Activated T-cell treated with anti-CD3 and anti-CD28 coated beads, Interleukin-2, amount 50 U/mL, for 48 hours (primary cell): ENCODE measurements at places on chromosomes 2 and 18.

DNA sequence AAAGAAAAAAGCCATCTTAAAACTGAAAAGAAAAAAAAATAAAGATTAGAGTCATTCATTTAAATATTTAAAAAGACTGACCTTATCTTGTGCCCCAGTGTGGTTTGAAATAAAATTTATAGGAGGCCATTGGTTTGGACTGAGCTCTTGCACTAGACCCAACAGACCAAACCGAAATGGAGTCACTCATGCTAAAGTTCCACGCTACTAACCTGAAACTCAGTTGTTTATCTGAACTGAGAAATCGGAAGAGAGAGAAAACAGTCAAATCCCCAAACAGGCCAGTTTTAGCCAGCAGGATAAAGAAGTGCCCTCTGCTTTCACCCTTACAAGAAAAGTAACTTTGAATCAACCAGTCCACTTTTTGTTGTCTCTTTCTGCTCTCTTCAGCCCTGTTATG, 18.2 kb downstream of the RBM43 start:
- DNase-seq, result no peak

- DNase-seq, result no peak
These were observed 83.8 kb downstream of the LRATD1 start for GRCh38 chr2:14716319-14716718.

DNA sequence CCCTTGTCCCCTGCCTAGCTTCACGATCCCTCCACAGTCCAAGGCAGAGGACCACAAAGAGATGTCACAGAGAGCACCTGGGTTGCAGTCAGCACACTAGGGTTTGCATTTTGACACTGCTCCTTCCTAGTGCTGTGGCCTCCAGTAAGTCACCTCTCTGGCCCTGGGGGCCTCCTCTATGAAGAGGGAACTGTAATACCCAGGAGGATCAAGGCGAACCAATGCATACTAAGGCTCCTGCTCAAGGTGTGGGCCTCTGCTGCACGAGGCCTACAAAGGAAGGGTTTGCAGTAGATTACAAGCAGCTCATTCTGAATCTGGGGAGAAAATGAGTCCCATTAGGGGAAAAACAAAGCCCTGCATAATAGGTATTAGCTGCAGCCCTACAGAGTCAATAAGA, 72.3 kb upstream of the FZD7 start:
- no peak for DNase-seq

GRCh38 chr2:43461453-43462073, 134.3 kb downstream of the THADA start:
- DNase-seq, result no peak

- no peak for DNase-seq
These were observed 16.2 kb downstream of the SETBP1 start for GRCh38 chr18:44696892-44697291.

DNA sequence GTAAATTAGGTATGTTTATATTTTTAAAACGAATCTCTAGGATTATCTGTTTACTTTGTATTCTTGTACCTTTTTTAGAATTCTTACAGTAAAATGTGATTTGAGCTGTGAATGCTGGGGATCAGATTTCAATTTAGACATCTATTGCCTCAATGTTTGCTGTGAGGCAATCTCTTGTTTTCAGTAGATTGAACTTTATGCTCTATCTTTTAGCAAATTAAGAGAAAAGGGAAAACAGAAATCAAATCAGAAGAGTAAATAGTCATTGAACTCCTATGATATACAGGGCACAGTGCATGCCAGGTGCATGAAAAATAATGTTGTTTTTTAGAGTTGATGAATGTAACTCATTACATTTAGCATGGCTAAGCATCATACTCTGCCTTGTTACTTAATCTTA, 39.5 kb downstream of the ZC3H6 start:
- DNase-seq, result no peak

GRCh38 chr2:123840574-123840973, 184.5 kb upstream of the CNTNAP5 start:
- DNase-seq, result no peak

DNA sequence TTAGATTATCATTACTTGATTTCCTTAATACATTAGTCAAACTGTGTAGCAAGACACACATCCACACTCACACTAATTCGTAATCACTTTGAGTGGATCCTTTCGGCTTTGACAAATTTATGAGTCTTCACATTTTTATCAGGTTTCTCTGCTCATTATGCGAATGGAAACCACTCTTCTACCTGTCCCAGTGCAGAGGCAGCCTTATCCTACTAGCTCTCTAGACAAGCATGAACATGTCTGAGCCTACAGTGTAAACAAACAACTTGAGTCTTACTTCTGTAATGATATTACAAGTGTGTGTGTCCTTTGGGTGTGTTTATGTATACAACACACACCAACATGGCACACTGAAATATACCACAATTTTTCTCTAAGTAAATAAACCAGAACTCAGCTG, 361.9 kb upstream of the CHST9 start:
- no peak for DNase-seq

- no peak for DNase-seq
These were observed 2.7 kb downstream of the ST8SIA5 start for GRCh38 chr18:46754188-46754587.

- peak; percentile 54 for DNase-seq
These were observed 3.6 kb downstream of the ZAP70 start for GRCh38 chr2:97716695-97717612.

DNA sequence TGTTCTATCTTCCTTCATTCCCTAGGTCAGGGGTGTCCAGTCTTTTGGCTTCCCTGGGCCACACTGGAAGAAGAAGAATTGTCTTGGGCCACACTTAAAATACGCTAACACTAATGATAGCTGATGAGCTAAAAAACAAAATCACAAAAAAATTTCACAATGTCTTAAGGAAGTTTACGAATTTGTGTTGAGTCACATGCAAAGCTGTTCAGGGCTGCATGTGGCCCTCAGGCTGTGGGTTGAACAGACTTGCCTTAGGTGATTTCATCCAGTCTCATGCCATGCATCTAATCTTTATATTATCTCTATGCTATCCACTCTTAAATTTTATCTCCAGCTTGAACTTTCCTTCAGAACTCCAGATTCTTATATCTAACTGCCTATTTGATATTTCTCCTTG, 80.1 kb downstream of the CCDC85A start:
- no peak for DNase-seq

GRCh38 chr2:175309799-175310198, 128.3 kb upstream of the ATP5MC3 start:
- no peak for DNase-seq

DNA sequence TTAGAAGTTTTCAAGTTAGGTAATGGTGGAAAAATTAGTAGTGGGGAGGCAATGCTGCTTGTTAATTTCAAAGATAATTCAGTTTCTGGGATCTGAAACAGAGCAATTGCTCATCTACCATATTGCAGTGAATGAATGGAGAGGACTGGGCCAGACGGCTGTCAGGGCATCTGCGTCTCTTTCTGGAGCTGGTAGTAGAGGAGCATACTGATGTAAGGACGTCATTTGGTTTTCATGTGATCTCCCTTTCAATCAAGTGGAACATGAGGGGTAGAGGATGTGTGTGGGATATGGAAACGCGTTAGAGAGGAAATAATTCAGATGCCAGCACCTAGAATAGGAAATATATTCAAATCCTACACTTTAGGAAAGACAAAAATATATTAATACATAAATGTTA, 490.3 kb downstream of the ADCYAP1 start:
- DNase-seq, result no peak

DNA sequence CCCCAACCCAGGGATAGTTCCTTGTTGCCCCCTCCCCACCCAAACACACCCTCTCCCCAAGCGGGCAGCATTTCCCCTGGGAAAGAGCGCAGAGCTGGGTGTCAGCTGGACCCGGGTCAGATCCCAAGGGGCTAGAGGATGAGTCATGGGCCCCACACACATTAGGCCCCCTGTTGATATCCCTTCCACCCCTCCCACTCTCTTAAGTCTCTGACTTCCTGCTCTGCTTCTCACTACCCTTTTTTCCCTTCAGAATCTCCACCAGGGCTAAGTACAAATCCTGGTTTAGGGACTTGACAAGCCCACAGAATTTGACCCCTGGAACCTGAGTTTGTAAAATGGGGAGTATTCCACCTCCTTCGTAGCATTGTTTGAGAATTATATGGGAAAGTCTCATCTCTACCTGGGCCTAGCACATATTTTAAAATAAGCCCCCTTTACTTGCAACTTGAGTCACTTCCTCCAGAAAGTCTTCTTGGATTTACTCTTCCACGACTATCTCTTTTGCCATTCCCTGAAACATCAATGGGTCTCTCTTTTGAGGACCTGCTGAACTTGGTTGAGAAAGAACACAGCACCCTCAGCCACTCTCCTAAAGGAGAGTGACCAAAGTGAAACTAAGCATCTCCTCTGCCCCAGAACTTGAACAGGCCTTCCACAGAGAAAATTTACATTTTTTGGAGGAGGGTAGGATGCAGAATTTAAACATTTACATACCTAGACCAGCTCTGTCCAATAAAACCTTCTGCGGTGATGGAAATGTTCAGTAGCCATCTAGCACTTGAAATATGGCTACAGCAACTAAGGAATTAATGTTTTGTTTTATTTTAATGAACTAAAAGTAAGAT, 4.7 kb downstream of the RTKN start:
- no peak for DNase-seq

DNA sequence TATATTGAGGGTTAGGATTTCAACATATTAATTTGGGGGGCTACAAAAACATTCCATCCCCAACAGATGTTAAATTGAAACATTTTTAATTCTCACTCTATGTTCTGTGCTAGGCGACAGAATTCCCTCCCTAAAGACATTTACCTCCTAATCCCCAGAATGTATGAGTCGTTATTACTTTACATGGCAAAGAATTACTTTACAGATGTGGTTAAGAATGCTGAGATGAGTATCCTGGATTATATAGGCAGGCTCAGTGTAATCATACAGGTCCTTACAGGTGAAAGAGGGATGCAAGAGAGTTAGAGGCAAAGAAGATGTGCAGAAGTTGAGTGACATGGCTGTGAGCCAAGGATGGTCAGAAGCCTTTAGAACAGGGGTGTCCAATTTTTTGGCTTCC, 974.1 kb upstream of the ACVR2A start:
- no peak for DNase-seq

DNA sequence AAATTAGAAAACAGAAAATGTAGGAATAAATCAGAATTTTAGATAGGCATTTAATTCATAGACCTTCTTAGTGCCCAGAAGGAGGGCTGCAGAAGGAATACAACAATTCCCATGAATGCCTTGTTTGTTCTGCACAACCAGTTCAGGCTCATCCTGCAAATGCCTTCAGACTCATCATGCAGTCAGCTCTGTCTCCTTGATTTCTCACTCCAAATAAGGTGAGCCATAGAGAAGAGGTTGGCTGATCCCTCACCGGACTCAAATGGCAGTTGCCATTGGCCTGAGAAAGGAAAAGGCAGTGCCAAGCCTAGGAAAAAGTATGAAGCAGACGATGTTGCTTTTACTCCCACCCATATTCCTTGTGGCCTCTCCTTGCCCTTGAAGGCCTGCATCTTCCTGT, 50.3 kb downstream of the DSC3 start:
- DNase-seq, result no peak

GRCh38 chr18:49273241-49273880, 187.1 kb downstream of the DYM start:
- no peak for DNase-seq

DNA sequence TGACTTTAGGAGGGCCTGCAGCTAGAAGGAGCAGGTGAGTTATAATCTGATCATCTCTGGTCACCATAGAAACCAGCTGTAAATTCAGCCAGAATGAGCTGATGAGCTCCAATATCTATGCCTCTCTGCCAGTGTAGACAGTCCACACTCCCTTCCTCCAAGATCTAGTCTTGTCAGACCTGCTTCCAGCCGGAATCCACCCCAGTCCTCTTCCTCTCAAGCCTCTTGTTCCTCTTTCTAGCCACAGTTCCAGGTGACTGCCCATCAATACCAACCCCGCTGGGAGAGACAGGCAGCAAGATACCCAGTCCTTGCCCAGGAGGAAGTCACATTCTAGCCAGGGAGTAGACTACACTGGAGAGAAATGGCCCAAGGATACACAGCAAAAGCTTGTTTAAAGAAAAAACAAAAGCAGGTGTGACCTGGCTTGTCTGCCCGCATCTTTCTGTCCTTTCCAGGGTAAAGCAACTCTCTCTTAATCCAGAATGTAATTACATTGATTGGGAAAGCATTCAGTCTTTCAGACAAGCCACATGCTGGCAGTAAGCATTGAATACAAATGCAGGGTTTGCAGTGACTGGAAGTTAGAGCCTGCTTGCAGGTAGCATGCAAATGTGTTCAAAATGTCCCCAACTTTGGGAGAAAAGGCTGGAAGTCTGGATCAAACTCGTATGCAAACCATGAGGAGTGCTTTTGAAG, 9.0 kb upstream of the SLC35F6 start:
- DNase-seq, result no peak

- DNase-seq, result no peak
These were observed 77.9 kb upstream of the SLC66A3 start for GRCh38 chr2:11077411-11077810.

GRCh38 chr2:101758001-101758400, 60.5 kb downstream of the MAP4K4 start:
- DNase-seq, result no peak

DNA sequence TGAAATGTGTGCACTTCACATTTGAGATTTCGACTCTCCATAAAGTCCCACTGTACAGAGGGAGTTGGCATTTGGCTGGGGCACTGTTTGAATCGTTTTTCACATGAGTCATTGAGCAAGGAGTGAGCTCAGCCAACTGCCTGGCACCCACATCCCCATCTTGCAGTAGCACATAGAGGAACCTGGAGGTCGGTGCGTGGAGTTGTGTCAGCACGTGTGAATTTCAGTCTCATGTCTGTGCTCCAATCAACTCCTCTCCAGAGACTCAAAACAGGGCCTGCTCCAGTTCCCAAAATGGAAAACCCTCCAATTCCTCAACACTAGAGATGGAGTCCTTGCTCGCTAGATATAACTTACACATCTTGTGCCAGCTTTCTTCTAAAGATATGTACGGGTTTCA, 126.8 kb upstream of the CAPN13 start:
- no peak for DNase-seq

DNA sequence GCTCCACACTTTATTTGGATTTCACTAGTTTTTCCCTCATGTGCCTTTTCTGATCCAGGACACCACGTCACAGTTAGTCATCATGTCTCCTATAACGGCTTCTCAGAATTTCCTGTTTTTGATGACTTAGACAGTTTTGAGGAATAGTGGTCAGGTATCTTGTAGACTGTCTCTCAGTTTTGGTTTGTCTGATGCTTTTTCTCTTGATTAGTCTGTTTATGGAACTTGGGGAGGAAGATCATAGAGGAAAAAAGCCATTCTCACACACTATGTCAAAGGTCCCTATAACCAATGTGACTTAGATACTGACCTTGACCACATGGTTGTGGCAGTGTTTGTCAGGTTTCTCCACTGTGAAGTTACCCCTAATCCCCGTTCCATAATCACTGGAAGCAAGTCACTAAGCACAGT, 89.0 kb downstream of the RAPH1 start:
- no peak for DNase-seq
